ENCODE measurements at places on chromosomes 11 and 22.
A peak's percentile ranks its signal among the peaks of the same experiment; 100 is the strongest.

DNA sequence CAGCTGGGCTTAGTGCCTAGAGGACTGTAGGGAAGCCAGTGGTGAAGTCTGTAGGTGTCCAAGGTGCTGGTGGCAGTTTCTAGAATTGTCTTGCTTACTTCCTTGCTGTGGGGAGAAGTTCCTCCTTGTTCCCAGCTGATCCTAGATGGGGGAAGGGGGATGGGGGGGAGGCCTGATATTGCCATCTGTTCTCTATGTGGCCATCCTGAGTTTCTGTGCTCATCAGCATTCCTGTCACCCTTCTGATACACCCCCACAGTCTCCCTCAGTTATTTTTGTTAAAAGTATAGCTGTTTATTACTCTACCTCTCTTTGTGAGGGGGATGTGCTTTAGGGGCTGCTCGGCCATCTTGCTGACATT, 36.5 kb downstream of the MADD start:
- no peak for DNase-seq

DNA sequence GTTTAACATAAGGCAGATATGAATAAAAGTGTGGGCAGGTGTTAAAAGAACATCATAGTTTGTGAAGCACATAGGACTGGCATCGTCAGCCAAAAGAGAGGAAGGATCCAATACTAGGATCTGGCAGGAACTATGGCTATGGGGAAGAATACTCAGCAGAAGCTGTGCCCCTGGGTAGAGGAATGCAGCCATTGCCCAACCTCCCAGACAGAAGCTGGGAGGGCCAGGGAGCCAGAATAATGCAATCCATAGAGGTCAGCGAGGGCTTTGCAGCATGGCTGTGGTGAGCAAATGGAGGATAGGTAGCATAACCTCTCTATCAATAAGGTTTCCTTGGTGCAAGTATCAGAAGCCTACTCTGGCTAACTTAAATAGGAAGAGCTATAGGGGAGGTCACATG, 11.7 kb upstream of the CSTF3 start:
- DNase-seq, result no peak

DNA sequence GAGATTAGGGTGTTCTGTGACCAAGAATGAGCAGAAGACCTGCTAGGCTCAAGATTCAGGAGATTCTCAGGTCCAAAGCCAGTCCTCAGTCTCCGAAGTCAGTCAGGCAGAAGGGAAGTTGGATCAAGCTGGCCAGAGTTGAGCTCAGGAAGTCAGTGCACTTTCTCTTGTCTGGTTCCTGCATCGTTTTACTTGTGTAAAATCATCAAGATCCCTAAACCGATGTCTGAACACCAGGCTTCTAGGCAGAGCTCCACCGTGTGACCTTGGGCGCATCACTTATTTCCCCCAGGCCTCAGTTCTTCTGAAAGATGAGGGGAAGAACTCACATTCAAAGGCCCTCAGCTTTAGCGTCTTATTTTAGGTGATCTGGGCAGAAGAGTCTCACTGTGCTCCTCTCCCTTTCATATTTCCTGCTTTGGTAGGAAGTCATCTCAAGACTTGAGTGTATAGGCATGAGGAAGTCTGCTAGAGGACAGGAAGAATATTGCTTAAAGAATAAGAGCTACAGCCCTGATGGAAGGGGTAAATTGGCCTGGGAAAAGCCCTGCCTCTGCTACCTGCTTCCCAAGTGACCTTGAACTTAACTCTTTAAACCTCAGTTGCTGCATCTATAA, 20.2 kb downstream of the NF2 start:
- DNase-seq, result no peak

- DNase-seq, result no peak
These were observed 2.3 kb upstream of the PLCB3 start for GRCh38 chr11:64249038-64249437.

DNA sequence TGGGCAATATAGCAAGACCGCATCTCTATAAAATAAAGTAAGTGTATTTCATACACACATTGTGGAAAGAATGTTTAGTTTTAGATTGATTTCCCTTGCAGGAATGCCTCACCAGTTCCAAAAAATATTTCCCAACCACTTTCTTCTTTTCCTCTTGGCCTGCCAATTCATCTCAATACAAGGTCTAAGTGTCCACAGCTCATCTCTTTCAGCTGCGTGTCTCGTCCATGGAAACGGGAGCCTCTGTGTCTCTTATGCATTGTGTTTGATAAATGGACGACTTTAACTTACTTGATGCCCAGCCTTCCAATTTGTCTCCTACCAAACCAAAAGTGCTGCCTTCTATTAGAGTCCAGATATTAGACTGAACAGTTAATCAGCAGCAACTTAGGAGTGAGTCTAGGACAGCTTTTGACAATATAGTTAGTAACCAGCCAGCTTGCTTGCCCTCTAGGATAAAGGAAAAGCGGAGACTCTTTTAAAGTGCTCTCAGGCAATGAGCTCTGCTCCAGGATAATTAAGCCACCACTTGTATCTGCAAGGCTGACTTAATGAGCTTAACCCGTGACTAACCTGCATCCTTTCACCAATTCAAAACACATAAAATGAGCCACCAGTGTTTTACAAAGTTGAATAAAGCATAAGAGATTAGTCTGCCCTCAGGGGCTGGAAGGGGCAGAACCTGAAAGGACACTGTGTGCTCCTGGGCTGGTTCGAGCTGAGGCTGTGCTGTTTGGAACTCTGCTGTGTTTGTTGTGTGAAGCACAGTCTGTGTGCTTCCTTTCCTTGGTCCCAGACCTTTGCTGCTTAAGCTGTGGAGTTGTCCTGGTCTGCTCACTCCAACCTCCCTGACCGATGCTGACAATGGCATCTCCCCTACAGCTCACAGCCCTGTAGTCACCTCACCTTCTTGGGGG, 27.5 kb downstream of the FBXO7 start:
- no peak for DNase-seq

DNA sequence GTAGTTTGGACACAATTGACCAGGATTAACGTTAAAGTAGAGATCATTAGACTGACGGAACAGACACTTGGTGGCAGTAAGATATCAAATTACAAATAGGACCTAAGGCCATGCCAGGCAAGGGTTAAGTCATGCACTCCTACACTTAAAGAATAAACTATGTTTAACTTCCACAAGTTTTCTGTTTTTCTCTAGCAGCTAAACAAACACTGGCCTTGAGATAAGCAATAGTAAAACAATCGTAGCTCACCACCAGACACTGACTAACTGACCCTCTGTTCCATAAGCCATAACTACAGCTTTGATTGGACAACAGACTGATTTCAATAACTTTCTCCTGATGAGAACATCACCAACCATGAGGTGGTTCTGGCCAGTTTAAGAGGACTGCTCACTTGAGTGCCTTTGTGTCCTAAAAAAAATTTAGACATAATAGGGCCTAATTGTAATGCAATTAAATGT, 2.0 kb upstream of the CEP126 start:
- DNase-seq, result no peak

DNA sequence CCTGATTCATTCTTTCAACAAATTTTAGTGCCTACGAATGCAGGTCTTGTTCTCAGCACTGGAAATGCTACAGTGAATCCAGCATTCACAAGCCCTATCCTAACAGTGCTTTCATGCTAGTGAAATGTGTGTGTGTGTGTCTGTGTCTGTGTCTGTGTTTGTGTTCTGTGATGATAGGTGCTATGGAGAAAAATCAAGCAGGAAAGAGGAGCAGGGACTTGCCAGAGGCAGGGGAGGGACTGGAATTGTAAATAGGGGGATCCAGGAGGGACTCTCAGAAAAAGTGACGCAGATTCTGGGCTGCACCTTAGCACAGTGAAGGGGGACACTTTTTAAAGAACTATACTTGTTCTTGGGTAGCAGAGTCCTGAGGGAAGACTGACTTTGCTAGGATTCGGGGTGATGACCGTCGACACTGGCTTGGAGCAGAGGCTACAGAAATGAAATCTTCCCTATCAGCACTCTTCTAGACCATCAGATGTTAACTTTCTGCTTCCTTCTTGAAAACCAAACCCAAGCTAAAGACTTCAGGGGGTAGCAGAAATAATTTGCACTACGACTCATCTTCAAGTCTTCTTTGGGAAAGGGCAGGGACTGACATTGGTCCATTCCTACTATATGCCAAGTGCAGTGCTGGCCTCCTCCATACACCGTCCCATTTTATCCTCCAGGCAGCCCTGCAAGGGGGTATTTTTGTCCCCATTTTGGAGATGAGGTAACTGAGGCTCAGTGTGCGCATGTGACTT, 39.3 kb upstream of the PTPRJ start:
- DNase-seq, result no peak

DNA sequence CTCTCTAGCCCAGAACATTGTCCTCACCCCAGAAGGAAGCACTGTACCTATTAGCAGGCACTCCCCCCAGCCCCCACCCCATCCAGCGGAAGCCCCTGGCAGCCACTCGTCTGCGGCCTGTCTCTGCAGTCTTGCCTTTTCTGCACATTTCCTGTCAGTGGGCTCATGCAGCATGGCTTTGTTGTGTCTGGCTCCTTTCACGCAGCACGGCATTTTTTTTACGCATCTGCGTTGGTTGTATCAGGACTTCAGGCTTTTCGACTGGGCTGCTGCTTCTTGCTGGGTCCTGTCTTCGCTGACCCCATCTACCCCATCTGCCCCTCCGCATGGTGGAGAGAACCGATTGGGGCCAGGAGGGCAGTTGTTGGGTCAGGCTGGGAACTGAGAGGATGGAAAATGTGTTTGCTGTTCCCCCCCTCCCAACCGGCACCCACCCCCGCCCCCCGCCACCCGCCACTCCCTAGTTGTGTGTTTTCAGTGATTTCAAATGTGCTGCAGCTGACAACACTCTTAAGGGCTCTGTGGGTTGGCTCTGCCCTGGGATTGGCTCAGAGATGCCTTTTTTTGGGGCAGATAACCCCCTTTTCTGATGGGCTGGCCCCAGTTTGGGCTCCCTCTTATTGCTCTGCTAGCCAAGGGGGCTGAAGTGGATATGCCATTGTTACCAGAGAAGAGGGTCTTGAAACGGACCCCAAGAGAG, 110.0 kb downstream of the KIAA1671 start:
- no peak for DNase-seq

DNA sequence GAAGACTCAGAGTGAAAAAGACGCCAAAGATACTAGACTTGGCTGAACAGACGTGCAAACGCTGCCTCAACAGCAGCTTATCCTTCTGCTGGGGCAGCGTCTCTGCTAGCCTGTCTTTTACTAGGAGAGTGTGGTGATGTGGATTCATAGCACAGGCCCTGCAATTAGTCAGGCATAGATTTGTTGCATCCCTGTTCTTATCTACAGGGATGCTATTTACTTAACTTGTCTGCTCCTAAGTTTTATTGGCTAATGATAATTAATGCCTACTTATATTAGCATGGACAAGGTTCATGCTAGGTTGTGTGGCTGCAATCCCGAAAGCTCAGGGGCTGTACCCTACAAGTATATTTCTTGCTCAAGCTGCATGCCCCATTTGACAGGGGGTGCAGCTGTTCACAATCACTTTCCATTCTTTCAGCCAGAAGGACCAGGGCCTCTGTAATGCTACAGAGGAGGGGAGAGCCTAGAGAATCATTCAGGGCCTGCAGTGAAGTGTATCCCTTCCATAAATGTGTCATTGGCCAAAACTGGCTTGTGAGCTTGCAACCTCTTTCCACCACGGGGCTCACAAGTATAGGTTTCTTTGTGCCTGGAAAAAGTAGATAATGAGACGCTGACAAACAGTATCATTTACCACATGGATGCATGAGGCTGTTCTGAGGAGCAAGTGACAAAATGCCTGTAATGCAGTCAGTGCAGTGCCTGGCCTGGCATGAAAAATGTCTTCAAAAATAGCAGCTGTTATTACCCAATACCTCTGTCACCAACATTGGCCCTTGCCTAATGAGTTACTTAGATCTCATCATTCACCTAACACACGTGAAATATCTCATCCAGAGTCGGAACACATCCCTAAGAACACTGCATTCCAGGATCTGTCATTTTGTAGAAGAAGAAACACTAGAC, 685.8 kb upstream of the API5 start:
- DNase-seq, result no peak

DNA sequence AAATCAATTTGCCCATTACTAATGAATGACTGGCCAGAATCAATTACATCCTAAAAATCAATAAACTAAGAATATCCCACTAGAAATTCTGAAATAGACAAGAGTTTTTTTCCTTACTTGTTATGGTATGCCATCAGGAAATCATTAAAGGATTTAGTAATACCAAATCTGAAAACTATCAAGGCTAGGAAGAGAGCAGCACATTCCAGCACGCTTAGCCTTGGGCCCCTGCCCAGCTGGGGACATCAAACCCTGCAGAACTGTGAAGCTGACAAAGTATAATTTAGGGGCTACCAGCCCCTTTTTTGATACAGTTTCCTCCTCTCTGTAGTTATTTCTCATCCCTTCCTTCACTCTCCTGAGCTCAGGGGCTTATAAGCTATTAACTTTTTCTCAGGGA, 247.8 kb upstream of the ZC3H12C start:
- DNase-seq, result no peak

GRCh38 chr22:45359627-45360026, 49.9 kb downstream of the FAM118A start:
- DNase-seq, result no peak

DNA sequence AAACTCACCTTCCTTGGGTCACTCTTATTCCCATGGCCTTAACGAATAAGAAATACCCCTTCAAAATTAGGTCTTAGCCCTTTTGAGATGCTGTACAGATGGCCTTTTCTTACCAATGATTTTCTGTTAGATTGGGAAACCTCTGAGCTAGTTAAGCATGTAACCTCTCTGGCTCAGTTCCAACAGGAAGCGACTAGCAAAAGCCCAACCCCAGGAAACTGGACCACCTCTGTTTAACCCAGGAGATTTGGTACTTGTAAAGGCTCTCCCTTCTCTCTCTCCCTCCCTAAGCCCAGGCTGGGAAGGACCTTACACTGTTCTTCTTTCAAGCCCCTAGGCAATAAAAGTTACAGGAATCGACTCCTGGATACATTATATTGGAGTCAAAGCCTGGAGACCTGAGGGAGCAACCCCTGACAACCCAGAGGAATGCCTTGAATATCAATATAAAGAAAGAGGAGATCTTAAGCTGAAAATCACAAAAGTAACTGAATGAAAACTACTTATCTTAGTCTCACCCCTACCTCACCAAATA, 11.7 kb downstream of the APIP start:
- DNase-seq, result no peak

DNA sequence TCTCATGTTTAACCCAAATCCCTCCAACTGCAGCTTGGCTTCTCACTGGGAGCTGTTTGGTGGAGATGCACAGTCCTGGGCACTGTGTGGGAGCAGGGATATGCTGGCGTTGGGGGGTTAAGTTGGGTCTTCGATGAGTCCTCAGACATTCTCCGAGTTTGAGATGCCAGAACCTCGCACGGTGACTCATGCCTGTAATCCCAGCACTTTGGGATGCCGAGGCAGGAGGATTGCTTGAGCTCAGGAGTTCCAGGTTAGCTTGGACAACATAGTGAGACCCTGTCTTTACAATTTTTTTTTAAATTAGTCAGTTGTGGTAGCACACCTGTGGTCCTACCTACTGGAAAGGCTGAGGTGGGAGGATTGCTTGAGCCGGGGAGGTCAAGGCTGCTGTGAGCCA, 20.7 kb downstream of the POU2F3 start:
- no peak for DNase-seq

DNA sequence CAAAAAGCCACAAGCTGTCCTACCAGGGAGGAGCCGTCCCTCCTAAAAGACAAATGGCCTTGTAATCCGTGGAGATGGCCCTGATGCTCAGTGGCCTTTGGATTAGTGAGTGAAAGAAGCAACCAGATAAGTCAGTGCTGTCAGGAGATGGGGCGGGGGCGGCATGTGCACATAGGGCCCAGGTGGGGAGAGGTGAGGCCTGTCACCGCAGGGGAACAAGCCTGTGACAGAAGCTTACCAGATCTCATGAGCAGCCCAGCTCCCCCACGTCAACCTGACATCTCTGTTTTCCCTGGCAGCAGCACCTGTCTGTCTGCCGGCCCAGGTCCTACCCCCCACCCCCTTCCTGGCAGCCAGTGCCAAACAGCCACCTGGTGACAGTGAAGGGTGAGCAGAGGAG, 162.6 kb downstream of the BUD13 start:
- DNase-seq, result peak; percentile 82
